ENCODE measurements at places on chromosomes 13 and 19.

DNA sequence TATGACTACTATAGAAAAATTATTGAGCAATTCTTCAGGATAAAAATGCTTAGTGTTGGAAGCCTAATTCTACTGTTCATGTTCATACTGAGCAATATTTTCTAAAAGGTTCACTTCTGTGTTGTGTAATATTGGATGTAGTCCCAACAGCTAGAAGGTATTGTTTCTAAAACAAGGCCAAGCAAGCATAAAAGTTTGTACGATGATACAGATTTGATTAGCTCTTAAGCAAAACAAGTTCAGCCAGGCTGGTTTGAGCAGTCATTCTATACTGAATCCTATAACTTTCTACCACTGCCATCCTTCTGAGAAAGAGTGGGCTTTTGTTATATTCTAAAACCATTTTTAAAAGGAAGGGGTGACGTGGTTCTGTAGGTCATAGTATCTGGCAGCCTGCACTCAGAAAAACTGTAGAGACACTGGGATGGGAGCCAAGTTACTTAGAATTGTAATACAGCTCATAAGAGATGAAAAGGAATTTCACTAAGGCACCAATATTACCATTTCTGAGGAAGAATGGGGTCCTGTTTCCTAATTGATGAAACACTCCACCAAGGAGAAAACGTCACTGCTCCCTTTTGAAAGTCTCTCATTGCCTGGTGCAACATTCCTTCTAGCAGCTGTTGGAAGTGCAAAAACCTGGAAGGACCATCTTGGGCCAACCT lies 275.0 kb upstream of the DACH1 start:
- DNase-seq, result peak; percentile 10

DNA sequence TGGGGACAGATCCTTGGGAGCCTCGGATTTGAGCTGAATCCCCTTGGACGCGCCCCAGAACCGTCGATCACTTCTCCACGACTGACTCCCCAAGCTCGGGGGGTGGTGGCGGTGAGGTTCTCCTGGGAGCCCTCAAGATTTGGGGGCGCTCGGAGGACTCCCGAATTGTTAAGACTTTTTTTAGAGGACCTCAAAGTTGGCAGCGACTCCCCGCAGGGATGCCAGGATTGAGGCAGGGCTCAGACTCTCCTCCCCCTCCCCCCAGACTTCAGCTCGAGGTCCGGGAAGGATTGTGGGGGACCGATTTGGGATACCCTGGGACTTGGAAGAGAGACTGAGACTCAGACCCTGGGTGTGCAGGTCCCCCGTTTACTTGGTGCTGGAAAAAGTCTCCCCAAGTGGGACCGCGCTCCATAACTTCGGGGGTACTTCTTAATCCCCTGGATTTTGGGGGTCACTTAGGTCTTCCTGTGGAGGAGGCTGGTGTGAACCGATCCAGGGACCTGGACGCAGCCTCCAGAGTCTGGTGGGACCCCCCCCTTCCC lies 665 bp downstream of the VASP start:
- DNase-seq, result no peak

GRCh38 chr13:33711436-33711835 lies 106.5 kb upstream of the RFC3 start:
- DNase-seq, result no peak

DNA sequence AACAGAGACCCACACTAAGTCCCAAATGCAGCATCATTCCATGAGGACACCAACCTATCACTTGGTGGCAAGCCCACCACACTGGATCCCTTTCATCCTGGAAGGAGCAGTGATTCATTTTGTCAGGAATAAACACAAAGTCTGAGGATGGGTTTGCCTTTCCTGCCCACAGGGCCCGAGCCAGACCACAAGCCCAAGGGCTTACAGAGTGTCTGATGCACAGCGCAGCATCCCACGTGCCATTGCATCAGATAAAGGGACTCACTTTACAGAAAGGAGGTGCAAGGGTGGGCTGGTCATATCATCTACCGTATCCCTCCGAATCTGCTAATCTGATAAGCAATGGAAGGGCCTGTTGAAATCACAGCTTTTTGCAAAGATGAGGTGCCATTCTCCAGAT lies 12.2 kb upstream of the KCTD15 start:
- DNase-seq, result no peak

DNA sequence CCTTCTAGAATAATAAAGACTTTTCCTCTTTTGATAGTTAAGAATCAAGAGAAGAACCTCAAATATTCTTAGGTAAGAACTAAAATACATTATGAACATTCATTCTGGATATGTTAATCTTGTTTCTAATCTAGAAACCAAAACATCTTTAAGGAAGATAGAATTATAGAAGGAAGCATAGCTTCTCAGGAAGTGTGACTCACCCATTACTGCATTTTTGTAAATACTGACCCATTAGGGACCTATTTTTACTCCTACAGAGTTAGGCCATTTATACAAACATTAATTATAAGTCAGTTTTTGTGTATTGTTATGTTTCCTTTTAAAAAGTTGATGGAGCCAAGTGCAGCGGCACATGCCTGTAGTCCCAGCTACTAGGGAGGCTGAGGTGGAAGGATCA lies 147.1 kb downstream of the NUFIP1 start:
- no peak for DNase-seq

DNA sequence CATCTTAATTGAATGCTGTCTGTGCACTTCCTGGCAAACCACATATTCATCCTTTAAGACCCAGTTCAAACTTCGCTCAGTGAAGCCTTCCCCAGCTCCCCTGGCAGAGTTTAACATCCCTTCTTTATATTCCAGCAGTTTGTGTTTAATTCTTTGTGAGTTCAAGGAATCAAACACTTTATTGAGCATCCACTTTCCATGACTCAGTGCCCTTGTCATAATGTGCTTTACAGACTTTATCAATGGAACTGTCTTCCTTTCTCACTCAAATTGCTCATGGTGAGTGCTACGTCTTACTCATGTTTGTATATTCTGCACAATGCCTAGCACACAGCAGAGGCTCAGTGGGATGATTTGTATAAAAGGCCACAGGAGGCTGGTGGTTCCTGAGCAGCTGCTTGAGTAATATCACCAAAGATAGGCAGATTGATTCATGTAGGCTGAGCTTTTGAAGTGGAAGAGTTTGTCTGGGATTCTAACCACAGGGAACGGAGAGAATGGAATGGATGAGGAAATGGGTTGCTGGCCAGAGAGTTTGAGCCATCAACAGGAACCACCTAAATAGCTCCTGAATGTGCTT lies 44.2 kb downstream of the SERTM1 start:
- peak; percentile 37 for DNase-seq

DNA sequence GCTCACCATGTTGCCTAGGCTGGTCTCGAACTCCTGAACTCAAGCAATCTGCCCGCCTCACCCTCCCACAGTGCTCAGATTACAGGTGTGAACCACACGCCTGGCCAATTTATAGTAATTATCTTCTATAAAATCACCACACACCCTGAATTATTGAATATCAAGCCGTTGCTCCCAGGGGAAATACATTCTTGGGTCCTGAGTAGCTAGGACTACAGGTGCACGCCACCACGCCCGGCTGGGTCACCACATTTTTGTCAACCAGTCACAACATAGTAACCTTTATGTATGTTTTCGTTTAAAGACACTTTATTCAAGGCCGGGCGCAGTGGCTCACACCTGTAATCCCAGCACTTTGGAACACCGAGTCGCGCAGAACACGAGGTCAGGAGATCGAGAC lies 8.3 kb downstream of the CBLC start:
- DNase-seq, result no peak

All from fibroblast of skin of left quadriceps (primary cell).